Esophagus muscularis mucosa (tissue), 4 donors: ENCODE measurements at places on chromosomes 1 and 21. TPM values are rescaled to one million over a fixed set of nuclear protein-coding genes. Genes with fewer than 3 reads are reported as not detected.

CD84 gene
- total RNA-seq, result 5.8 TPM

CCDC185 gene
- total RNA-seq, result not detected

SPRR1B gene
- total RNA-seq, result not detected

TFF1 gene
- not detected for total RNA-seq

DNA sequence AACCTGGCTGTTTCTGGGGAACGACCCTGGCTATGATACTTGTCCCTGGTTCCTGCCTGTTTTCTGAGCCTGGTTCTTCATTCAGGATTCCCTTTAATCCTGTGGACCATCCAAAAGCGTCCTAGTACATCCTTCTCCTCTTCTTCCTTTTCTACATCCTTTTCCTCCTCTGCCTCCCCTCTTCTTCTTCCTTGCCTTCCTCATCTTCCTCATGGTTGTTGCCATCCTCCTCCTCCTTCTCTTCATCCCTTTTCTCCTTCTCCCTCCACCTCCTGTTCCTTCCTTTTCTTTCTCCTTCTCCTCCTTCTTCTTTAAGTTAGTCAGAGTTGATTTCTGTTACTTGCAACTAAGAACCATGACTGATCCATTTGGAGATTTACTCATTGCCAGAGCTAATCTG lies 197.8 kb downstream of the FOXD2 start:
- H3K27me3 ChIP-seq, result no peaks in the 10 kb centered on the region
- no peaks in the 10 kb centered on the region for H3K4me1 ChIP-seq
- H3K27ac ChIP-seq, result no peak overlapping the region
- no peaks in the 10 kb centered on the region for H3K36me3 ChIP-seq
- DNase-seq, result no peak

GRCh38 chr1:230120921-230121381 lies 53.9 kb downstream of the GALNT2 start:
- peaks cover 8% of the 10 kb centered on the region for H3K36me3 ChIP-seq
- peaks cover 21% of the 10 kb centered on the region for H3K4me1 ChIP-seq
- no peak for DNase-seq
- no peaks in the 10 kb centered on the region for H3K27me3 ChIP-seq

GRCh38 chr21:32770871-32771523 lies 558 bp downstream of the PAXBP1 start:
- H3K27ac ChIP-seq, result peak overlapping the region; percentile 96
- peaks cover 11% of the 10 kb centered on the region for H3K36me3 ChIP-seq
- H3K4me1 ChIP-seq, result peaks cover 28% of the 10 kb centered on the region
- no peaks in the 10 kb centered on the region for H3K27me3 ChIP-seq
- H3K4me3 ChIP-seq, result peak overlapping the region; percentile 87

DNA sequence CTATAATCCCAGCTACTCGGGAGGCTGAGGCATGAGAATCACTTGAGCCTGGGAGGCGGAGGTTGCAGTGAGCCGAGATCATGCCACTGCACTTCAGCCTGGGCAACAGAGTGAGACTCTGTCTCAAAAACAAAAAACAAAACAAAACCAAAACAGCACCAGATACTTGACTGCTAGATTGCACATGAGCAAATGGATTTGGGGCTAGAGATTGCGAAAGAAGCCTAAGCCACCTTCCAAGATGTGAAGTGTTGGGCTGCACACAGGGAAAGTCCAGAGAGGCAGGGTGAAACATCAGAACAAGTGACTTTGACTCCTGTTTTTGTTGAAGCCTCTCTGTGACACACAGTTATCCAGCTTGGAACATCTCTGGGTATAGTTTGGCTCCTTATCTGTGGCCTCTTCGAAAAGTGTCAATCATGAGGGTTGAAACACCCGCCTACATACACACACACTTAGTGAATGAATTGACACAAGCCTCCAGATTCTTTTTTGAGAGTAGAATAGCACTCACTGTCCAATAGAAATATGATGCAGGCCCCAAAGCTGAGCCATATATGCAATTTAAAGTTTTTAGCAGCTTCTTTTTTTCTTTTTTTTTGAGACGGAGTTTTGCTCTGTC lies 34.2 kb upstream of the GPR137B start:
- H3K36me3 ChIP-seq, result no peaks in the 10 kb centered on the region
- H3K27me3 ChIP-seq, result no peaks in the 10 kb centered on the region
- peaks cover 5% of the 10 kb centered on the region for H3K4me1 ChIP-seq
- H3K4me3 ChIP-seq, result no peak overlapping the region
- no peak overlapping the region for H3K27ac ChIP-seq

- no peak for DNase-seq
- no peaks in the 10 kb centered on the region for H3K36me3 ChIP-seq
- peak within 1 kb of the TSS; percentile 84 for H3K27ac ChIP-seq
- H3K4me3 ChIP-seq, result peak within 1 kb of the TSS; percentile 73
- H3K27me3 ChIP-seq, result no peaks in the 10 kb centered on the region
Measured at GRCh38 chr1:30908696-30909364, at the start of gene SDC3. SDC3 (minus strand) TSS chr1:30908758; CDS start chr1:30908586, 172 bp downstream.

DNA sequence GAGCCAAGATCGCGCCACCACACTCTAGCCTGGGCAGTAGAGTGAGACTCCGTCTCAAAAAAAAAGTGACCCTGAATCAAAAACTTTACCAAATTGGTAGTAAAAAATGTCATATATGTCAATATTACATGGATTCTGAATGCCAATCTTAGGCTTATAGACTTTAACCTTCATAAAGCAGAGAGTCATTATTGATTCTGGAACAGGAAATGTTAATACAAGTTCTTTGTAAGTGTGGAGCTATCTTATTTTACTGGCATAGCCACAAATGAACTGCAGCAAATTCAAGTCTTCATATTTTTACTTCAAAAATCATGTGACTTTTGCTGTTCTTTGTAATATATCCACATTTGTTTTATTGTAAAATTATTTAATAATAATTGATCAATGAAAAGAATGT lies 41.3 kb downstream of the PPP2R5A start:
- no peak overlapping the region for H3K27ac ChIP-seq
- no peaks in the 10 kb centered on the region for H3K4me1 ChIP-seq
- H3K36me3 ChIP-seq, result peaks cover 11% of the 10 kb centered on the region
- no peaks in the 10 kb centered on the region for H3K27me3 ChIP-seq

GRCh38 chr1:204338360-204338759 lies 21.4 kb downstream of the PLEKHA6 start:
- H3K27me3 ChIP-seq, result no peaks in the 10 kb centered on the region
- H3K4me1 ChIP-seq, result peaks cover 5% of the 10 kb centered on the region
- H3K27ac ChIP-seq, result no peak overlapping the region
- no peaks in the 10 kb centered on the region for H3K36me3 ChIP-seq
- no peak for DNase-seq

DNA sequence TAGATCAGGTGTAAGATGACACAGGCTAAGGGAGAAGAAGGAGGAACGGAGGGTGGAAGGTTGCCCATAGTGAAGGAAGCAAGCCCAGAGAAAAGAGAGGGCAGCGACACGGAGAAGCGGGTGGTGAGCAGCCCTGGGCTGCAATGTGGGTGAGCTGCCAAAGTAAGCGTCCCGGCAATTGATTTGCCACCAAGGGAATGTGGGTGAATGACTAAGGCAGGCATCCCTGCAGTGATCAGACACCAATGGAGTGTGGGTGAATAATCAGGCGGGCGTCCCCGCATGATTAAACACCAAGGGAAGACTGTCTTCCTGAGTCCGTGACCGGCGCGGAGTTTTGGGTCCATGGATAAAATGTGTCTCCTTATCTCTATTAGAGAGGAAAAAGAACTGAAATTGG lies 79.6 kb downstream of the UCHL5 start:
- no peak overlapping the region for H3K27ac ChIP-seq
- no peaks in the 10 kb centered on the region for H3K27me3 ChIP-seq
- H3K4me1 ChIP-seq, result no peaks in the 10 kb centered on the region
- DNase-seq, result no peak
- H3K4me3 ChIP-seq, result no peak overlapping the region
